ENCODE measurements at places on chromosomes 4 and X.
A peak's percentile ranks its signal among the peaks of the same experiment; 100 is the strongest.

DNA sequence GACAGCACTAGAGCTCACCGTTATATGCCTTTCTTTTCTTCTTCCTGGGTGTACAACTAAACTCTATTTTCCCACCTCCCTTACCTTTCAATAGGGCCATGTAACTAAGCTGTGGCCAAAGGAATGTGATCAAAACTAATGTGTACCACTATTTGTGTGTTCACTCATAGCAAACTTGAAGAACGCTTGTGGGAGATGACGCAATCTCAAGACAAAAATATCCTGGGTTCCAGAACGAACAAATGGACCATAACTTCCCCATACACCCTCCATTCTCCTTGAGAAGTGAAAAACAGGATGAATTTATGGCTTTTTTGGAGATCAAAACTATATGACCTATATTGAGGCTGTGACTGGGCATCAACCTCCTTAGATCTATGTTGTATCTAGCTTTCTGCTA, 139.7 kb upstream of the GLRA2 start:
- DNase-seq: no peak

GRCh38 chrX:152738560-152738959, 5.0 kb downstream of the MAGEA12 start:
- no peak for DNase-seq

GRCh38 chr4:22356987-22357596, 158.8 kb downstream of the ADGRA3 start:
- no peak for DNase-seq

- DNase-seq: peak; percentile 82
Measured at GRCh38 chr4:5045097-5045496, 6.2 kb upstream of the STK32B start.

DNA sequence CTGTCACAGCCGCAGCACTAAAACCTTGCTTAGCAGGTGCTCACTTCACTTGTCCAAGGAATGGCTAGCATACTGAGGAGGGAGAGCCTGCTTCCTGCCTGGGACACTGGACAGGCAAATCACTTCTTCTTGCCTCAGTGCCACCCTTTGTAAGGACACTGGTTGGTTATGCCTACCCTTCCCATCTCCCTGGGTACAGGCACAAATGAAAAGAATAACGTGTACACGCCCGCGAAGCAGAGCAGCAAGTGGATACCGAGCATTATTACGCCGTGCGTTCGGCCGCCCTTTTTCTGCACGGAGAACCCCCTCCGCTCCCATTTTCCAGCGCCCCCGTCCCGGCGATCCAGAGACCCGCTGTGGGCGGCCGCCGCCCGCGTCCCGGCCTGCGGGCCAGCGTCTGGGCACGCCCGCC, 338 bp upstream of the KLHL2 start:
- no peak for DNase-seq

DNA sequence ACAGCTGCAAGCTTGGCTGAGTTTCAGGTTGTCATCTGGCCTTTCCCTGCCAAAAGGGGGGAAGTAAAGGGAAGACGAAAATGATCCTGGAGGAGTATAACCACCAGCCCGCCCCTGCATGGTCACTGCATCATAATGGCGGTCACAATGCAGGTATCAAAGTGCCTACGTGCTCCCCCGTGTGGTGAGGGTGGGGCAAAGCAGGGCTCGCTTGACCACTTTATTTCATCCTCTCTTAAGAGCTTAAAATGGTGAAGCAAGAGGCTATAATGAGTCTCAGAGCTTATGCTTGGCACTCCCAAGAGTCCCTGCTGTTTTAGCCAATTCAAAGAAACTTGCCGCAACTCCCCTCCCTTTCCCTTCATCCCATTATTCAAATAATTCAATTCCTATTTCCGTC, 105.6 kb downstream of the APOOL start:
- DNase-seq: no peak

- DNase-seq: no peak
Measured at GRCh38 chr4:36254371-36254770, 10.1 kb upstream of the ARAP2 start.

DNA sequence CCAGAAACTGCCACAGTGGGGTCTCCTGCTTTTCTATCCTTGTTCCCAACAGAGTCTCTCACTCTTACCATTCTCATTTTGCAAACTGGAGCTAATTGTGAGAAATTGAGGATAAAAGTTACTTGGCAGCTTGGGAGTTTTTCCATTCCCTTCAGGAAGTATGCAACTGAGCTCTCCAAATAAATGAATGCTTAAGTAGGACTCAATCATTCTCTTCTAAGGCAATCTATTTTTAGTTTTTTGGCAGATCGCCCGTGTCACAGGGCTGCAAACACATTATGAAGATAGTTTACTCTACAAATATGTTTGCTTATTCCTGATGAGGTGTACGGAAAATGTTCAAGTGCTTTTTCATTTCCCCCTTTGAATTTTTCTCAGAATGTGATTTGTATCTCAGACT, 5.3 kb downstream of the ASB11 start:
- peak; percentile 45 for DNase-seq

Data from lower leg skin (tissue), 4 donors.